ENCODE measurements at places on chromosomes 7 and 10.

DNA sequence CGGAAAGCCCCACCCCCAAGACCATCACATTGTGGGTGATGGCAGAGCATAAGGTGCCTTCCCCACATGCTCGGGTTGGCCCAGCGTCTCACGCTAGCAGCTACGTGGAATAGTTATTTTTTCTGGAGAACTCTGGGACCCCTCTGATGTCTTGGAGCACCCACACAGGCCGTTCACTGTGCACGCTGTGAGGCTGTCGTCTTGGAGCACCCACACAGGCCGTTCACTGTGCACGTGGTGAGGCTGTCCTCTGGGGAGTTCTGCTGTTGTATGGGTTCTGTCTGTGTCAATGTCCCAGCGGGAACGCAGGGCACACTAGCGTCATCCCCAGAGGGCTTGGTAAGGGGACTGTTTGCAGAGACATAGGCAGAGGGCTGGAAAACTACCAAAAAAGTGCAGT lies 38.8 kb upstream of the FAM20C start:
- DNase-seq, result no peak

DNA sequence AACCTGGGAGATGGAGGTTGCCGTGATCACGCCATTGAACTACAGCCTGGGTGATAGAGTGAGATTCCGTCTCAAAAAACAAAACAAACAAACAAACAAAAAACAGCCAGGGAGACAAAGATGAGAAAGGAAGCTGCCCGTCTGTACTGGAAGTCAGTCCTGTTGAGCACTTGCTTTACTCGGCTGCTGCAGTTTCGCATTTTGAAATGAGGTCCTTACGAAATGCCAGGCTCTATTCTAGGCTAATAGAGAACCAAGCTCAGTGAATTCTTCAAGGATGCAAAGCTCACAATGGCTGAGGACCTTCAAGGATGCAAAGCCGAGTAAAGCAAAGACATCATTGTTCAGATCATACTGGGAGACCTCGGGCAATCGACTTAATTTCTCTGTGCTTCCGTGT lies 333.3 kb downstream of the CALN1 start:
- DNase-seq, result no peak

GRCh38 chr10:124498056-124498455 lies 36.4 kb downstream of the LHPP start:
- no peak for DNase-seq

DNA sequence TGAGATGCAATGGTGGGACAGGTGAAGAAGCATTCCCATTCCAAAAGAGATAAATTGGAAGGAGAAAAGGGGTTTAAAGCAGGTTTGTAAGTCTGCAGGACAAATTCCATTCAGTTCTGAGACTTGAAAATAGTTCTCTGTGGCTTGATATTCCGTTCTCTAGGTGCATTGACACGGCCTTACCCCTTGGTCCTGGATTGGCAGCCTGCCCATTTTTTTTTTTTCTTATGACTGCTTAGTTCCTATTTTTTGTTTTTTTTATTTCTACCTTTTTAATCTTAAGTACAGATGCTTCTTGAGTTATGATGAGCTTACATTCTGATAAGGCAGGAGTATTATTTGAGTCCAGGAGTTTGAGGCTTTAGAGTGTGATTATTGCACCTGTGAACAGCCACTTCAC lies 70.6 kb downstream of the MLLT10 start:
- no peak for DNase-seq

- DNase-seq, result no peak
Observed at GRCh38 chr7:69147631-69148030, 450.6 kb upstream of the AUTS2 start.

DNA sequence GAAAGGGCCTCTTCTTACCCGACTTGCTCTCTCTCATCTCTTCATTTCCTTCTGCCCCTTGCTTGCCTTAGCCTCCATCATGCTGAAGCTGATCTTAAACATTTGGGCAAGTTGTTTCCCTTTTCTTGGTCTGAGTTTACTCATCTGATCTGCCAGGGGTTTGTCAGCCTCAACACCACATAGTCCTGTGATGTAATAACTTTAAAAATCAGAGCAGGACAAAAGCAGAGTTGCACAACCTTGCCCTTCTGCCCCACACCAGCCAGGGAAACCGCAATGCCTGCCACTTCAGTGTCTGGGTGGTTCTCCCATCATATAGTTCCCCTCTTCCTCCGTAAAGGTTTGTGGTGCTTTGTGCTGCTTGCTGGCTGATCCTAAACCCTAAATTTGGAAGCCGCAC lies 9.9 kb upstream of the LIPM start:
- no peak for DNase-seq

GRCh38 chr10:5927306-5927705 lies 37.3 kb downstream of the FBH1 start:
- DNase-seq, result no peak

DNA sequence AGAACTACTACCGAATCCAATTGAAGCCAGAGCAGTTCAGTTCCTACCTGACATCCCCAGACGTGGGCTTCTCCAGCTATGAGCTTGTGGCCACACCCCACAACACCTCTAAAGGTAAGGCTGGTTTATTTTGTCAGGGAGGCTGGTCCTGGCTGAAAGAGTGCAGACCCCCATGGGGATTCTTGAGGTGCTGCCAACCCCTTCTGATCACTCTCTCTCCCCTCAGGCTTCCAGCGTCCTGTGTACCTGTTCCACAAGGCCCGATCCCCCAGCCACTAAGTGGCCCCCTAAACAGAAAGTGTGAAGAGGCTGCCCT lies 3.1 kb downstream of the PPP1R35 start:
- DNase-seq, result no peak

GRCh38 chr7:65923316-65923715 lies 50.4 kb downstream of the VKORC1L1 start:
- no peak for DNase-seq

GRCh38 chr7:47039904-47040303 lies 542.0 kb downstream of the TNS3 start:
- no peak for DNase-seq

DNA sequence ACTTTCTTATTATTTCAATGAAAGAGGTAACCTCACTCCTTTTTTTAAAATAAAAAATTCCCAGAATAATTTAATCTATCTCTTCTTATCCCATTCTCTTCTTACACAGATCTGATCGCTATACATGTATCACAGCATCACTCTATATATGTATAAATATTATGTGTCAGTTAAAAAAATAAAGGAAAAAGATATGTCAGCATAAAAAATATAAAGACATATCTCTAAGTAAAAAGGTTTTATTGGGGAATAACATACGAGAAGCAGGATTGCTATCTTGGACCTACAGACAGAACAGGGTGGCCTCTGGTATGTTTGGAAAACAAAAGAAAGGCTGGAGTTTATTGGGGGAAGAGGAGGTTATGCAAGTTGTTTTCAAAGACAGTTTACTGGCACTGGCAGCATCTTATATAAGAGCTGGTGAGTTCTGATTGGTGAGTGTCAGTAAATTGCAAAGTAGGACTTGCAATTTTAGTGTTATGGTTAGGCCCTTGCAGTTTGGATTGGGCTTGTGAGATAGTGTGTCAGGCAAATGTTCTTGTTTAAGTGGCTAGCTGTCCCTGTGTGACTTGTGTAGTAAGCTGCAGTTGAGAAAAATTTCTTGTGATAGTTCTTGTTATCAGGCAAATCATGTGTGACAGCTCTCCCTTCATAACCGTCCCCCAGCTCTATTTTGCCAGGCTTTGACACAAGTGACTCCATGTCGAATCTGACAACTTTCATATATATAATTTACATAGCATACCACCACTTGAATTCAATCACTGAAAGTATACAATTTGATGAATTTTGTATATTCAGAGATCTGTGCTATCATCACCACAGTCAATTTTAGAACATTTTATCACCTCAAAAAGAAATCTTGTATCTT lies 118.2 kb downstream of the HBP1 start:
- DNase-seq, result no peak

GRCh38 chr7:22635349-22635748 lies 91.7 kb upstream of the IL6 start:
- no peak for DNase-seq

- DNase-seq, result no peak
Observed at GRCh38 chr7:128450409-128450808, 5.3 kb upstream of the HILPDA start.

GRCh38 chr10:123807444-123808035 lies 84.1 kb downstream of the CPXM2 start:
- no peak for DNase-seq

DNA sequence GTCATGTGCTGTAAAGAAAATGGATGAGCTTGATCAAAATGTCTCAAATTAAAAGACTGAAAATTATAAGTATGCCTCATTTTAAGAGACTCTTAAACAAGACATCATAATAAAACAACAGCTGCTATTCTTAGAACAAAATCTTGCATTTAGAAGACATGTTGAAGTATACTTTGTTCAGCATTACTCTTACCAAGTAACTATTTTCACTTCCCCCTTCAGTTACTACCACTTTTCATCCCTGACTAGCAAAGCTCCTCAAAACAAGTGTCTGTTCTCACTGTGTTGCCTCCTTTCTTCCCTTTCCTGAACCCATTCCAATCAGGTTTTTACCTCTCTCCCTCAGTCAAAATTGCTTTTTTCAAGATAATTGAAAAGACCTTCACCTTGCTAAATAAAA lies 31.6 kb downstream of the ELAPOR2 start:
- no peak for DNase-seq

DNA sequence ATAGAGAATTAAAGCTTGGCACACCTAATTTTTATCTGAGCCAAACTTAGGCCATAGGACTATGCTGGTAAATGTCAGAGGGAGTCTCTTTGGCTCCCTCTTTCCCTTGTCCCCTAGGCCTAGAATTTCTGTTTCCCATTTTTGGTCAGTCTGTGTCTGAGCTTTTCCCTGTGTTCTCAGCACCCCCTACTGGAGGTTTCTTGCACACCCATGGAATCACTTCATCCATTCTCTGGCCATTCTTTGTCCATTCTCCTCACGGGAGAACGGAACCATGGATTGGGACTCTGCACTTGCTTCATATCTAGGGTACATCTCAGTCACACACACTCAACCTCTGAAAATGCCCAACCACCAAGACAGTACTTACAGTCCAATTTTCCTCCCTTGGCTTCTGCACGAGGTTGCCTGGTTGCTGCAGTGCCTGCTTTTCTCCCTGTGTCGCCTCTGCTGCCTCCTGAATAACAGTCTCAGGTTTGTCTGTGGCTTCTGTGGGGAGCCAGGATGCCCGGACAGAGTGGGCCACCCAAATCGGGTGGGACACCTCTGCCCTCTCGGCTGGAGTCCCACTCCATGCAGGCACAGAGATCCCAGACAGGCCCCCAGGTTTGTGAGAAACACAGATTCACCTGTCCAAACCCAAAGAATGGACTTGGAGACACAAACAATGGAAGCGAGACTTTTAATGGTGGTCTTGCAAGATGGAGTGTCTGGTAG lies 35.1 kb upstream of the DNAH11 start:
- DNase-seq, result peak; percentile 39

DNA sequence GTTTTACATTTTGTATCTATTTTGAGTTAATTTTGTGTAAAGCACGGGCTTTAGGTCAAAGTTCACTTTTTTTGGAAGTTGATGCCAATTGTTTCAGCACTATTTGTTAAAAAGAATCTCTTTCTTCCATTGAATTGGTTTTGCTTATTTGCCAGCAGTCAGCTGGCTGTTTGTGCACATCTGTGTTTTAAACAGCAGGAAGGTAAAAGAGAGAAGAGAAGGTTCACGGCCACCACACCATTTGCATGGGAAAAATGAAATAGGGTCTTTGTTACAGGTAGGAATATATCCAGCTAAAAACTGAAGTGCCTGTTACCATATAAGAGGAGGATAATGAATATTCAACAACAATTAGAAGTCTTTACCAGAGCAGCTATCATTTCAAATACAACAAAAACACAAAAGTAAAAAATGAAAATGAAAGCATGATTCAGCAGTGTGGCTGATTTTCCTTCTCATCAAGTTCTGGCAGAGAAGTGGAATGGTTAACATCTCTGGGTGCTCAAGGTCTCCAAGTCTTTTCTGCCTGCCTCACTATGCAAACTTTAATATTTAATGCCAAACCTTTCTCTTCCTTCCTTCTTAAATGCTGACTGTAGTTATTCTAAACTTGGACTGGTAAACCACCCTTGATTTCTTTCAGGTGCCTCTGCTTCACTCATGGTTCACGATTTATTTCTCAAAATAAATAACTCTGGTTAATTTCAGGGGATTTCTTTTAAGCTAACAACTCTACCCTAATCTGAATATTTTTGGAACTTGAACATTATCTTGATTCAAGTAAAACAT lies 841.5 kb downstream of the GRM8 start:
- no peak for DNase-seq

DNA sequence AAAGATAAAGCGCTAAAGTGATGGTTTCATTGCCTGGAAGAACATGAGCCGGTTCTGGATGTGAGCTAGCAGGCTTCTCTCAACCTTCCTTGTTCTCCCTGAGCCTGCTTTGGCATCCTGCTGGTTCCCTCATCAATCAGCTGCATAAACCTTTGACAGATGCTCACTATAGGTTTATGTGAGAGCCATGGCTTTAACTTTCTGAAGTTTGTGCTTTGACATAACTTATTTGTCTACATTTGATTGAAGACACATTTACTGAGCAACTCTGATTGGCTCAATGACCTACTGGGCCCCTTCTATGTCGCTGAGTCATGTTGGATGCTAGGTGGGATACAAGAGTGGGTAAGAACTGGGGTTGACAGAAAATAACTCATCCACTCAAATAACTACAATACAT lies 192.0 kb downstream of the ADAM12 start:
- DNase-seq, result no peak

- no peak for DNase-seq
Observed at GRCh38 chr7:5354460-5355232, 69.0 kb downstream of the TNRC18 start.

- DNase-seq, result no peak
Observed at GRCh38 chr10:60403168-60403873, 13.6 kb upstream of the ANK3 start.

- no peak for DNase-seq
Observed at GRCh38 chr10:11257440-11258090, 239.9 kb downstream of the CELF2 start.

DNA sequence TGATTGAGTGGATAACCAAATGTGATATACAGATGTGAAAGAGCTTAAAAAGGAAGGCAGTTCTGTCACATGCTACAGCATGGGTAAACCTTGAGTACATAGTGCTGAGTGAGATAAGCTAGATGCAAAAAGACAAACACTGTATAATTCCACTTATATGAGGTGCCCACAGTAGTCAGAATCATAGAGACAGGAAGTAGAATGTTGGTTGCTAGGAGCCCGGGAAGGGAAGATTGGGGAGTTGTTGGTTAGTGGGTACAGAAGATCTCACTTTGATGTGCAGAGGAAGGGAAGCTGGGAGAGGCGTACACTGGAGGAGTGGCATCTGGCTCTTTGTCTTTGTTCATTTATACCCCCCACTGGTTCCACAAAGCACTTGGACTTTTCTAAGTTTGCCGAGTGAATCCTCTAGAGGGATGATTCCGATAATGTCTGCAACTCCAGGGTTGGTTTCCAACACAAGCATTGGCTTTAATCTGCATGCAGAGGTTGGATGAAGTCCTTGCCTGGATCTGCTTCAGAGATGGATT lies 39.5 kb downstream of the TSPAN14 start:
- DNase-seq, result no peak

GRCh38 chr7:73734619-73735527 lies 3.7 kb downstream of the ABHD11 start:
- peak; percentile 92 for DNase-seq

DNA sequence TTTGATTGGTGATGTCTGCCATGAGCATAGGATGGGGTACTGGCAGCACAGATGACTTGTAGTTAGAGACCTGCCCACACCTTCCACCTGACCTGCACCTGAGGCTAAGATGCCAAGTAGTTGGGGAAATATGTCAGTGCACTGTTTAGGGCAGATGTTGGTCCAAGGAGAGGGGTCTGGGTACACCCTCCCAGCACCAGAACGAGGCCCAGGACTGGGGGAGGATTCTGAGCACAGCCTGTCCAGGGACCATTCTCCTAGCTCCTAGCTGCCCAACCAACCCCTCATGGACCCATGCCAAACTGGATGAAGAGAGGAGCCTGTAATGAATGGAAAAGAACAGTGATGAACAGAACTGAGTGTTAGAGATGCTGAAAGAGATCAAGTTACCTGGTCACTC lies 28.0 kb downstream of the FRMPD2 start:
- peak; percentile 0 for DNase-seq
